Endothelial cell (in vitro differentiated cells): ENCODE measurements at places on chromosomes 1 and 21.

- DNase-seq = no peak
These were observed 1.0 kb upstream of the GALNT2 start for GRCh38 chr1:230066031-230066430.

GRCh38 chr21:16406355-16406754 is 676.6 kb downstream of the USP25 start:
- DNase-seq = no peak

- DNase-seq = no peak
These were observed 653 bp downstream of the CASP9 start for GRCh38 chr1:15523104-15524020.

DNA sequence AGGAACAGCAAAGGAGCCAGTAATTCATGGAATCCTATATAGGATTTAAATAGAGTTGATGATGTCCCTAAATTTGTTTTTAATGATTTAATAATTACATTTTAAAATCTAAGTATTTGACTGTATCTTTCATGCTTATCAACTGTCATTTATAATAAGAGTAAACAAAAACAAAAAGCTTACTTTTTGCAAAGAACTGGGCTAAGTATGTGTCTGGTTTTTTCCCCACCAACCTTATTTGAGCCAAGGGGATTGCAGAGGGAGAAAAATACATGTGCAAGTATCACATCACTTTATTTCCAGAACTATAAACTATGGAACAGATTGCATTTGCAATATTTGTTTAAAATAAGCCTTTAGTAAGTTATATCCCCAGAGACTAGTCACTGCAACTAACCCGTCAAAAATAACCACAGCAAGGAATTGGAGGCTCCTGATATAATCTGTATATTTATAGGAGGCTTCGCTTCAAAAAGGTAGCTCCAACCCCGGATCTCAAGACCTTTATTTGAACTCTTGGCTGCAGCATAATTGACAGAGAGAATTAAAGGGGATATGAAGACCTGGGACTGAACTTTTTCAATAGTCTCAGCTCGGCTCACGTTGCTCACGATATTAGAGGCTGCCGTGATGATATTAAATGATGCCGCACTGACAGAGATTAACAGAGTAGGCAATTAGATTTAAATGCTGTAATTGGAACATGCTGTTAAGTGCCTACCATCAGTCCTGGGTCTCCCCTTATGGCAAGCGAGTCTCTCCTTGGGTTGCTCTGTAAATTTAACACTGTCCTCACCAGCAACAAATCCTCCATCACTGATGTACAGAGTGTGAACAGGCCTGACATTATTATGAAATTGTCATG is 329.1 kb upstream of the NFIA start:
- DNase-seq = no peak

DNA sequence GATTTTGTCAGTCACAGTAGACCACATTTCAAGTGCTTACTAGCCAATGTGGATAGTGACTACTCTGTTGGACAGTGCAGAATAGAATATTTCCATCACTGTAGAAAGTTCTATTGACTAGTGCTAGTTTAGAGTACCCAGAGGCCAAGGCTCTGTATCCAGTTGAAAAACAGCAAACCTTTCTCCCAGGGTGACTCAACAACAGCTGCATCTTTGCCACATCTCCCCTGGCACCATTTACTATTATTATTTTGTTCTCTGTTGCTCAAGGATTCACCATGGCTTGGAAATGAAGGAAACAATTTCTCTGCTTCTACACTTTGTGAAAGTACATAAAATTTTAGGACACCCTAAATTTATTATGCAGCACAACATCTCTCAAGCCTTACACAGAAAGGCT is 85.3 kb upstream of the WDR26 start:
- no peak for DNase-seq

- DNase-seq = no peak
These were observed 135.7 kb upstream of the L1TD1 start for GRCh38 chr1:62058956-62059355.

GRCh38 chr1:211336775-211337174 is 10.1 kb downstream of the TRAF5 start:
- DNase-seq = no peak

DNA sequence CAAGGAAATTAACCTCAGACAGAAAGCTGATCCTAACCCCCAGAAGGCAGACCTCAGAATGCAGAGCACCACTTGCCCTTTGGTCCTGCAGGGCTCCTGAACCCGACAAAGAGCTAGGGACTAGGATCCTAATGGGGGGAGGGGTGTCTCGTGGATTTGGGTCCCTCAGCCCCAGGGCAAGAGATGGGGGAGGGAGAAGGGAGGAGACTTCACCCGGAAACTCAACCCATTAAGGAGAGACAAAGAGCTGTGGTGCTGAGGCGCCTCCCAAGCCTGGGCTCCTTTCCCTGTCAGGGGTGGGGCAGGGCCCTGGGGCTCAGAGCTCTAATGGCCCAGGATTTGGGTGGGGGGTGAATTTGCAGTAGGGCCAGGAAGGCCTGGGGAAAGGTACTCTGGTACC is 2.9 kb downstream of the NECTIN4 start:
- no peak for DNase-seq

- DNase-seq = no peak
These were observed 17.8 kb downstream of the ZNF670 start for GRCh38 chr1:247060771-247061170.

- DNase-seq = no peak
These were observed 64.1 kb upstream of the BMP8A start for GRCh38 chr1:39427374-39427773.

GRCh38 chr1:47030170-47030805 is 6.8 kb downstream of the CYP4X1 start:
- DNase-seq = no peak

GRCh38 chr1:77539519-77540142 is 142.8 kb downstream of the ZZZ3 start:
- DNase-seq = no peak
